ENCODE measurements at places on chromosomes 12 and 14.

DNA sequence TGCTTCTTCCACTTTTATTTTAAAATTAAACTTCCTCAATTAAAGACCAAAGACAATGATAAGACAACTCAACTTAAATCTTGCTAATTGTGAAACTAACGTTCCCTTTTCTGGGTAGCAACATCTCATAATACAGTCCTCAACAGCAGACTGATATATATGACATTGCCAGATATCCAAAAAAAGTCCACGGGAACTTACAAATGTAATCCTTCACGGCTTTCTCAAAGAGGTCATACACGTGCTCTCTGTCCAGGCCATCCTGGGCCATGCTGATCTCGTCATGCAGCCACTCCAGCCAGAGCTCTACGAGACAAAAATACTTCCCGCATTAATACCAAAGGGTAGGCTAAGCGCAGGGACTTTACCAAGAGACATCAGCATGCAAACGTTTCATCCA, 13.3 kb downstream of the SART3 start:
- peak; percentile 78 for DNase-seq

- no peak for DNase-seq
Observed at GRCh38 chr12:109269428-109269827, 39.7 kb downstream of the FOXN4 start.

DNA sequence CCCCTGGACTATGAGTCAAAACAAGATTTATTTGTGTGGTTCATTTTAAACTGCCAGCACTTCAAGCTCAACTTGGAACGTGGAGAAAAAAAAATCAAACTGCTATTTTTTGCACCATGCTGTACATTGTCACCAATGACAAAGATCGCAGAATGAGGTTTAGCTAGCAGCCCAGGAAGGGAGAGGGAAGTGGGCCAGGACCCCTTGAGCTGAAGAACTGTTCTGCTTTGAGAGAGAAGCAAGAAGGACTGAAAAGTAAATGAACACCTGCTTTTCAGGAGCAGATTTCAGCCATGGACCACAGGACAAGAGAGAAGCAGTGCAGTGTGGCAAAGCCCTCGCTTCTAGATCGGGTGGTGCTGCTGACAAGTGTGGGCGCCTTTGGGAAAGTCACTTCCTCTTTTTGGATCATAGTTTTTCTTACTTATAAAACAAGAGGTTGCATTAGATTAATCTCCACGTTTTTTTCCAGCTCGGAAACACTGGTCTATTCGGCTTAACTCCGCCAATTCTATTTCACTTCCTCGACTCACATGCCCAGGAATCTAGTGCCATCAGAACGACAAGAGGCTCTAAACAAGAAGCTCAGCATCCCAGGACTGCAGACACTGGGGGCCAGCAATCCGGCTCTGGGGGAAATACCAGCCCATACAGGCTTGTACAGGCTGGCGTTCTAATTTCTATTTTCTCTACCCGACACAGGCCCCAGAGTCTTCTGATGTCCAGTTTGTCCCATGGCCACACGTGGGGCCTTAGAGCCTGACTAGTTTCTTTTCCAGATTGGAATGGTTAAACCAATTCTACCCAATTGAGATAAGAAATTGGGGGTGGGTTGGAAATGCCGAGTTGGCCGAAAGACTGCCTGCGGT, 129.9 kb downstream of the CRACR2A start:
- peak; percentile 50 for DNase-seq

DNA sequence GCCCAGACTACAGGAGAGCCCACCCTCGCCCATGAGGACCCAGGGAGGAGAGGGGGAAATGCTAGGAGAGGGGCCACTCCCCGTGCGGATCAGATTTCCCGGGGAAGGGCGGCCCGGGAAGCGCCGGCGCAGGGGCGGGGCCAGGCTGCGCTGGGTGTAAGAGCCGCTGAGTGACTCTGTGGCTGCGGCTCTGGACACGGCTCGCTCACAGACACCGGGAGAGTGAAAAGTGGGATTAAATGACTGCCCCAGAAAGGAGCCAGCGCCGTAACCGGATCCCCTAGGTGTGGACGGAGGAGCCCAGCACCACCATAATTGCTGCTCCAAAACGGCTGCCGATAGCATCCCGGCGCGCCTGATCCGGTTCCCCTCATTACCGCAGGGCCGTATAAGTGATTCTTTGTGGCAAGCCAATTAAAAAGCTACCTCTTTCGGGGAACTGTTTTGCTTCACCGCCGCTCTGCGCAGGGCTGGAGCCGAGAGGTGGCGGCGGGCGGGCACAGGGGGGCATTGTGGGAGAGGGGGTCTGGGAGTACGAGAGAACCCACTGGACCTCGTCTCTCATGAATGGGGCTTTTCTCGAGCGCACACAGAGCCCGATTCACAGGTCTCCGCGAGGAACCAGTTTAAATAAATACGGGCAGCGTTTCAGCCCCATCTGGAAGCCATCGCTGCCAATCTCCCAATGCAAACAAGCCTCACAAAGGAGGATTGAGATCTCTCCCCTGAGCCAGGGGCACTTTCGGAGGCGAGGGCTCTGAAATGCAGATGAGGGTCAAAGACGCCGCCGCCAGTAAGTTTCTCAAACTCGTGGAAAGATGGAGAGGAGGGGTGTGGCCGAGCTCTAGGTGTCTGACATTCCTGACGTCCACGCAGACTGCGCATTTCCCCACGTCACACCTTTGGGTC, 2.5 kb downstream of the COL2A1 start:
- DNase-seq: peak; percentile 21

- DNase-seq: no peak
Observed at GRCh38 chr12:68159681-68160304, at the start of gene IFNG. Gene IFNG, minus strand, starts transcription at chr12:68159740. Its CDS starts 125 bp downstream, at chr12:68159615.

DNA sequence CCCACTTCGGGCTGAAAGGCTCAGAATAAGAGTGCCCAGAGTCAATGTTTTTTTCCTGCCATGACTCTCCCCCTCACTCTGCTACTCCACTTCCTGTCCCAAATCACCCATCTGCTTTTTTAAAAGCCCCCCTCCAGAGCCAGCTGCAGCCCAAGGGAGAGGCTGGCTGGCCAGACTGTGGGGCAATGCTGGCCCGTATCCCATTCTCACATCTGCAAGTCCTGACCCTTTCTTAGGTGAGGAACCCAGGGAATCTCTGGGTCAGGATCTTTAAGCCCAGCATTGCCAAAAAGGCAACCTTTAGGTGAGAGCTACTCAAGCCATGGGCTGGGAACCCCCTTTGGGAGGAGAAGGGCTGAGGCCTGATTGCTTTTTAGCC, 1.7 kb upstream of the ITGA5 start:
- no peak for DNase-seq

GRCh38 chr12:107317751-107318555, 224.6 kb upstream of the CRY1 start:
- DNase-seq: peak; percentile 81

DNA sequence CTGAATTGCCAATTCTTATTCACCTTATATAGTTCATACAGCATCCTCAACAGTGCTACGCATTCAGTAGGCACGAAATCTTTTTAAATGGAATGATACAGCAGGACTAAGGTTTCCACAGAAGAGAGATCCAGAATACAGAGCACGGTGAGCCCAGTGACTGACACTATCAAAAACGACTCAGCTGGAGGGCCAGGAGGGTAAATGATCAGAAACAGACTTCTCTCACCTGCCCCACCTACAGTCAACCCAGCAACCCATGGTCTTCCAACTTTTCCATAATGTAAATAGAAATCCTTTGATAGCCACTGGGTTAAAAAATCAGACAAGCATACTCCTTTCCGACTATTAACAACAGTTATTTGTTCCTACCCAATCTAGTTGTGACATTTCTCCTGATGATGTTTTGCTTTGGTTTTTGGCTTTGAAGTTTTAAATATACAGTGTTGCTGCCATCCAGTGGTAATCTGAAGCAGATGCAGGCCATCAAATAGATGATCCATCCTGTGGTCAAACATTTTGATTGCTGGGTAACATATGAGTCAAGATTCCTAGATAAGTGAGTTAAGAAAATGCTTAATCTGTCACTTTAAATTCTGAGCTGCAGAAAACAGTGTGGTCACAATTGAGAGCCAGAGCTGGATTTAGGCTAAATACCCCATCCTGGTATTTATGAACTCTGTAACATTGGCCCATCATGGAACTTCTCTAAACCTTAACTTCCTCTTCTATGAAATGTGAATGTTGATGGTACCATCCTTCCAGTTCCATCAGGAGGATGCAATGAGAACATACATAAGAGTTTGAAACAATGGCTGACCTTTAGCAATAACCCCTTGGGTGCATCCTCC, 42.0 kb downstream of the GPHB5 start:
- DNase-seq: peak; percentile 49

All from suppressor macrophage treated with lipopolysaccharide for 4 hours (primary cell).